ENCODE measurements at places on chromosomes 6 and 20.

DNA sequence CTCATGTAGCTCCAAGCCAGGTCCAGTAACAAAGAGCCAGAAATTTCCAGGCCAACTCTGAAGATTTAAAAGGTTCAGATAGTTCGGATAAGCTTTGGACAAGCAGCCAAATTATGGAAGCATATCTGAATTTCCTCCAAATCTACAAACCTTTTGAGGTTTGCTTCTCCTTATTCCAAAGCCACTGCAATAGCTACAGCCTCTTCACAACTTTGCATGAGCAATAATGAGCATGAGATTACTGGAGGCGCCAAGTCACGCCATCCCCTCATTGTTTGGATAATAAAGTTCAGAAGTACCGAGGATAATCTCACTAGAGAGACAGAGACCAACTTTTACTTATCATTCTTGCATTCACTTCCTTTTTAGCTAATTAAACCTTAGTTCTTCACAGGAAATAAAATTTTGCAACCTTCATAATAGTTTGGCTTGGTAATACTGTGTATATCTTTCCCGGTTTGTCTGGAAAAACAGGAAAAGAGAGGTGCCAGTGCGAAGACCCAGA, 329.6 kb upstream of the RSPO3 start:
- DNase-seq: no peak

DNA sequence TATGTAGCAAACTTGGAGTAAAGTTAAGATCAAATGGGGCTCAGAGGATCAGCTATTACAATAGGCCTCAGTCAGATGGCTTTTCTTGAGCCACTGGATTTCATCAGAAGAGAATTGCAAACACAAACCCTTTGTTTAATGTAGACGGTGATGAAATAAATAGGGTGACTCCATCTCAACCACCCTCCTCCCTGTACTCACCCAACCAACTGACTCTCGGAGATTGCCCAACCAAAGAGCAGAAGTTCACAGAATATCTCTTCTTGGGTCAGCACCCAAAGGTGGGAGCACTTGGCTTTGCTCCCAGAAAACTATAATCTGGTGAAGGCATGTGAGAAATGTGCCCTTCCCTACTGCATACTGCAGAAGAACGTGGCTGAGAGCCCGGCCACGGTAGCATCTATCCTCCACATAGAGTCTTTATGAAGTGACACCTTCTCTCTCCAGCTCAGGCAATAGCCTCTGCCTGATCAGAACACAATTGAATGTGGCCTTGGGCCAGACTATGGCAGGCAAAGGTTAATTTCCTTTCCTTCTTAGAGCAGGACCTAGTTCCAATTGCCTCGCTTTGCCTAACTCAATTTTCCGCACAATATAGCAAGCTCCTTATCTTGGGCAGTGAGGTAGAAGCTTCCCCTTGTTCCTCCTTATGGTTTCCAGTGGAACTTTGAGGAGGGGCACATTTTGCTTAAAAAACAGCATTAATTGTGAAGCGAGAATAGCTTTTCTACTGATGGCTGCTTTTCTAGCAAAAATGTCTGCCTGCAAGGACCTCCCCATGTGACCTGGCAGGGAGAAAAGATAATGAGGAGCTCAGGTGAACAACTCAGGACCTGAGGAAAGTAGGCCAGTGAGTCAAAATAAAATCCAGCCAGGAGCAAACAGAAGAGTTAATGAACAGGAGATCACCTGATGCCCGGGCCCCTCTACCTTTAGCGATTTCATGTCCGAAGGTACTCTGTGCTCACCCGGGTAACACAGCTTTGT, 79.4 kb downstream of the GFOD1 start:
- DNase-seq: no peak

GRCh38 chr6:133404151-133404550, 163.0 kb downstream of the EYA4 start:
- no peak for DNase-seq

DNA sequence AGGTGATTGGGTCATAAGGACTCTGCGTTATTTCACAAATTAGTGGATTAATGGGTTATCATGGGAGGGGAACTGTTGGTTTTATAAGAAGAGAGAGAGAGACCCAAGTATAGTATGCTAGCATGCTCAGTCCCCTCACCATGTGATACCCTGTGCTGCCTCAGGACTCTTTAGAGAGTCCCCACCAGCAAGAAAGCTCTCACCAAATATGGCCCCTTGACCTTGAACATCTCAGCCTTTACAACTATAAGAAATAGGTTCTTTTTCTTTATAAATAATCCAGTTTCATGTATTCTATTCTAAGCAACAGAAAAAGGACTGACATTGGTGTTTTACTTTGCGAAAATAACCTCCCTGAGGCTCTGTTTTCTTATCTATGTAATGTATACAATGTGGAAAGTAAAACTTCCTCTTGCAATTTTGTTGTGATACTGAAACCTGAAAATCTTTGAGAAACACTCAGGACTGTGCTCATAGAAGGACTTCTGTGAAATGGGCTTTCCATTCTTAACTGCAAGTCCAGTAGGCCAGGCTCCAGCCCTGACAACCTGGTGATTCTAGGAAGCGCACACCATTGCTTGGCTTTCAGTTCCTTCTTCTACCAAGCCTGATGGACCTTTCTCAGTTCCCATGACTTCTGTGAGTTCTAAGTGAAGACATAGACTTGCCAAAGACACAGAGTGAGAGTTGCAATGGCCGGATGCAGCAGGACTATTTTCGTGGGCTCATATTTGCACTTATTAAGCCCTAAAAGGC, 21.9 kb downstream of the SIRPD start:
- no peak for DNase-seq

- DNase-seq: no peak
Measured at GRCh38 chr20:9578594-9578993, 64.2 kb downstream of the LAMP5 start.

- DNase-seq: no peak
Measured at GRCh38 chr6:135586844-135587243, 89.3 kb upstream of the AHI1 start.

DNA sequence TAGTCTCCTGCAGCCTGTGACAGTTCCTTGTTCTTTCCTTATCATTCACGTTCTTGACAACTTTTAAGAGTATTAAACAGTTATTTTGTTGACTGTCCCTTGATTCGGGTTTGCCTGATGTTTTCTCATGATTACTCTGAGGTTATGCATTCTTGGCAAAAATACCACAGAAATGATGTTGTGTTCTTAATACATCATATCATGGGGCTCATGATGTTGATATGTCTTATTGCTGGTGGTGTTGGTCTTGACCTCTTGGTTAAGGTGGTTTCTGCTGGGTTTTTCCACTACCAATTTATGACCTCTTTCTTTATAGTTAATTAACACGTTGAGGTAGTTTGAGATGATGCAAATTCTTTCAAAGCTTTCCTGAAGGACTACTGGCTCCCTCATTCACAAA, 59.1 kb downstream of the ZHX3 start:
- DNase-seq: no peak

- DNase-seq: no peak
Measured at GRCh38 chr6:44289726-44290260, 19.5 kb downstream of the TMEM151B start.

- no peak for DNase-seq
Measured at GRCh38 chr20:14997791-14998190, 660.4 kb upstream of the FLRT3 start.

Measured in stimulated activated CD4-positive, alpha-beta T cell treated with anti-CD3 and anti-CD28 coated beads, TNF-alpha, amount 100 ng/mL, for 24 hours (primary cell).